ENCODE measurements at places on chromosomes 1 and 21. TPM values are rescaled to one million over a fixed set of nuclear protein-coding genes. Genes with fewer than 3 reads are reported as not detected.
A peak's percentile ranks its signal among the peaks of the same experiment; 100 is the strongest.

GRCh38 chr1:191963286-191963685 lies 195.0 kb upstream of the RGS18 start:
- H3K27me3 ChIP-seq: no peaks in the 10 kb centered on the region
- no peak overlapping the region for H3K4me3 ChIP-seq
- H3K36me3 ChIP-seq: no peaks in the 10 kb centered on the region
- no peak for DNase-seq
- H3K27ac ChIP-seq: no peak overlapping the region
- no peaks in the 10 kb centered on the region for H3K4me1 ChIP-seq

Gene ADGRL2
- total RNA-seq: 0.05 TPM

DNA sequence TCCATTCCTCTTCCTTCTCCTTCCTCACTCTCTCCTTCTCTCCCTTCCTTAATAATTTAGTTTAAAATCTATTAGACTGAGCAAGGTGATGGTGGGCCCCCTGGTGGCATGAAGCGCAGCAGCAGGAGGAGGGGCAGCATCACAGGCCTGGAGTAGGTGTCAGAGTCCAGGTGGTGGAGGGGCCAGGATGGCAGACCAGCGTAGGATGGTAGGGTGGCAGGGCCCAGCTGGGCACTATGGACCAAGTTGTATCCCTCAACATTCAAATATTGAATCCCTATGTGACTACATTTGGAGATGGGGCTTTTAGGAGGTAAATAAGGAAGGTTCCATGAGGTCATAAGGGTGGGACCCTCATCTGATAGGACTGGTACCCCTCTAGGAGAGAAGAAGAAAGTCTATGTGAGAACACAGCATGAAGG lies 61.0 kb downstream of the WDR4 start:
- H3K4me3 ChIP-seq: no peak overlapping the region
- peaks cover 5% of the 10 kb centered on the region for H3K36me3 ChIP-seq
- peak; percentile 67 for DNase-seq
- no peak overlapping the region for H3K27ac ChIP-seq
- H3K4me1 ChIP-seq: peaks cover 4% of the 10 kb centered on the region

DNA sequence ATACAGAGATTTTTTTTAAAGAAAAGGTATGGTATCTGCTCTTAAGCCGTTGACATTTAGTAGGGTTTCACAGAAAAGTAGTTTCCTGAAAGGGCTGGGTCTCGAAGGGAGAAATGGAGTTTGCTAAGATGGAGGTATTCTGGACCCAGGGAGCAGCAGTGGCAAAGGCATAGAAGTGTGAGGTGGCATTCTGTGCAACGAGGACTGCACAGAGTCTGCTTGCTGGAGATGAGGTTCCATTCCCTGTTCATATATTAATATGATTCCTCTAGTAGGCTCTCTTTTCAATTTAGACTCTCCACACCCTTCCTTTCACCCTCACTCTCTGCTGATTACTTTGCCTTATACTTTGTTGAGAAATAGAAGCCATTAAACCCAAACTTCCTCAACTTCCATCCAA lies 38.5 kb upstream of the PODN start:
- H3K4me1 ChIP-seq: peaks cover 2% of the 10 kb centered on the region
- no peaks in the 10 kb centered on the region for H3K27me3 ChIP-seq
- no peak for DNase-seq

DNA sequence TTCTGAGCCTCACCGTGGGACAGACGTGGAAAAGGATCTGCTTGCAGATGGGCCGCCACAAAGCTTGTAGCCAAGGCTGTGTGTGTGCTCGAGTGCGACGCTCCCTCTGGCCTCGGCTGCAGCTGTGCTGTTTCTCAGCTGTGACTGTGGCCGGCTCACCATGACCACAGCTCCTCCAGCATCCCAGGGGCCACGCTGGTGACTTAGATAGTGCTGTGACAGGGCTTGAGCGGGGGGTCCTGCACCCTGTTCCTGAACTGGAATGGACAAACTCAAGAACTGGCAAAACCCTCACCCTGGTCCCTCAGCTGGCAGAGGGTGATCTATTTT lies 17.4 kb upstream of the ACTRT2 start:
- no peaks in the 10 kb centered on the region for H3K36me3 ChIP-seq
- no peak overlapping the region for H3K27ac ChIP-seq
- H3K4me1 ChIP-seq: no peaks in the 10 kb centered on the region
- DNase-seq: no peak

- H3K4me1 ChIP-seq: no peaks in the 10 kb centered on the region
- H3K27ac ChIP-seq: no peak overlapping the region
- H3K27me3 ChIP-seq: peaks cover 3% of the 10 kb centered on the region
- H3K36me3 ChIP-seq: peaks cover 1% of the 10 kb centered on the region
- DNase-seq: no peak
These were observed 688.5 kb downstream of the MATN1 start for GRCh38 chr1:30034627-30035521.

Gene RNF223
- not detected for total RNA-seq

GRCh38 chr1:96290033-96290432 lies 431.6 kb upstream of the PTBP2 start:
- no peak overlapping the region for H3K27ac ChIP-seq
- no peak overlapping the region for H3K4me3 ChIP-seq

- H3K27ac ChIP-seq: no peak overlapping the region
- H3K4me1 ChIP-seq: no peaks in the 10 kb centered on the region
- no peaks in the 10 kb centered on the region for H3K36me3 ChIP-seq
- no peaks in the 10 kb centered on the region for H3K27me3 ChIP-seq
- H3K4me3 ChIP-seq: no peak overlapping the region
These were observed 419.0 kb upstream of the LRRC7 start for GRCh38 chr1:69148731-69149130.

- H3K36me3 ChIP-seq: peaks cover 42% of the 10 kb centered on the region
- H3K4me3 ChIP-seq: peak overlapping the region; percentile 91
- H3K27ac ChIP-seq: peak overlapping the region; percentile 98
- DNase-seq: no peak
These were observed 17.1 kb upstream of the ATP5PO start for GRCh38 chr21:33932731-33933130.

DNA sequence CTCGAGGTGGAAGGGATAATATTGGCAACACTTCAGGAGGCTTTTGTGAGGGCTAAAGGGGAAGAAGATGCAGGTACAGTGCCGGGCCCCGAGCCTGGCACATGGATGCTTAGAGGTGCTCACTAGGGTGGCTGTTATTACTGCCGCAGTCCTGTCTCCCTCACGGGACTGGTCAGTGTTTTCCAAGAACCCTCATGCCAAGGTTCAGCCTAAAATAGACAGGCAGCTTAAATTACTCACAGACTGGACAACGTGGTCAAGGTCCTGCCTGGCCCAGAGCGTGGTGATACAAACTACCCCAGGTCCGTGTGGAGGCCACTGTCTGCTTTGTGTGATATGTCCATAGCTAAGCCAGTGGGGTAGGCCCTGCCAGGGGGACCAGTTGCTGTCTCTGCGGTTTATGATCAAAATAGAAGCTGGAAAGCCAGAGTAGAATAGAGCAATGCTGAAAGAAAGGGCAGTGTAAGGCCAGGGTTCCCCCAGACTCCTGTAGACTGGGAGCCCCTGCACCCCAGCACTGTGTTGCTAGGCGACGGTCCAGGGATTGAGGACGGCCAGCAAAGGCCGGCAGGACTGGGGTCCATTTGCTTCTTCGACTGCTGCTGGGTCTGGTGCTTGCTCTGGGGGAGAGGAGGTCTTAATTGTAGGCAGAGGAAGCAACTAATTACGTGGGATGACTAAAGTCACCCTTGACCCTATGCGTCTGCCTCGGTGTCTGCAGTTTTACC lies 36.1 kb downstream of the ELAPOR1 start:
- H3K36me3 ChIP-seq: no peaks in the 10 kb centered on the region
- no peak overlapping the region for H3K27ac ChIP-seq
- no peaks in the 10 kb centered on the region for H3K27me3 ChIP-seq
- no peak for DNase-seq
- no peaks in the 10 kb centered on the region for H3K4me1 ChIP-seq
- H3K4me3 ChIP-seq: no peak overlapping the region

DNA sequence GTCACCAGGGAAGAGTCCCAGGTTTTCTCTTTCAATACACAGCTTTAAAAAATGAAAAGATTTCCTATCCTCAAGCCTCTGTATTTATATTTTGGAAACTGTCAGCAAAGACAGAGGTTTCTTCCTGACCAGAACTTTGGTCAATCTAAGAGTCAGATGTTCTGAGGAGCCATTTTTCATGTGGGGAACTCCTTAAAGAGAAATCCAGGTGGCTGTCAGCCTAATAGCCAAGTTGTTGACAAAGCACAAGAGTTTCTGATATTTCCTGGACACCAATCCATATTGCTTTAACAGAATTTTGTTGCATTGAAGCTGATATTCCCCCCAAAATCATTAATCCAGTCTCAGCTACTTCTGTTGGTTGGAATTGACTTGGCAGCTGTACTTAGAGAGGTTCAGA lies 318.6 kb upstream of the NFIA start:
- no peaks in the 10 kb centered on the region for H3K27me3 ChIP-seq
- no peak overlapping the region for H3K4me3 ChIP-seq
- no peaks in the 10 kb centered on the region for H3K4me1 ChIP-seq
- H3K36me3 ChIP-seq: no peaks in the 10 kb centered on the region

DNA sequence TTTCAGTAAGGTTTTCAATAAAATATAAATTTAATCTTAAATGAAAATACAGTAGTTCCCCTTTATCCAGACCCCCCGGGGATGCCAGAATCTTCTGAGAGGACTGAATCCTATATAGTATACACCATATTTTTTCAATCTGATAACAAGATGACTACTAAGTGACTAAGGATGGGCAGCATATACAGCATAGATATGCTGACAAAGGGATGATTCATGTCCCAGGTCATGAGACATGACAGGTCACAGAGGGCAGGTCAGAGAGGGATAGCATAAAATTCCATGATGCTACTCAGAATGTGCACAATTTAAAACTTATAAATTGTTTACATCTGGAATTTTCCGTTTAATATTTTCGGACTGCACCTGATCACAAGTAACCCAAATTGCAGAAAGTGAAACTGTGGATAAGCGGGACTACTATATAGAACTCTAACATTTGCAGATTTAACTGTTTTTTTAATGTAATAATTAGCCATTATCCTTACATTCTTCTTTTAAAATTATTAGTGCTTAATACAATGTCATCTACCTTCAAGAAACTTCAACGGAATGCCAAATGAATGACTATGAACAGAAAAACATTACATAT lies 48.8 kb downstream of the LRRC40 start:
- no peaks in the 10 kb centered on the region for H3K27me3 ChIP-seq
- H3K4me1 ChIP-seq: no peaks in the 10 kb centered on the region
- H3K36me3 ChIP-seq: peaks cover 4% of the 10 kb centered on the region
- no peak overlapping the region for H3K4me3 ChIP-seq
- H3K27ac ChIP-seq: no peak overlapping the region
- no peak for DNase-seq
